Endothelial cell of umbilical vein (primary cell): ENCODE measurements at places on chromosomes 4 and X. TPM values are rescaled to one million over a fixed set of nuclear protein-coding genes. Genes with fewer than 3 reads are reported as not detected.

Gene MAGEA8
- total RNA-seq, result not detected in 2 replicates

Gene ATOH1
- not detected in 2 replicates for total RNA-seq

Gene H2BW2
- total RNA-seq, result not detected in 2 replicates

Gene ARMCX2
- 75.2 and 103 TPM in 2 replicates for total RNA-seq

Gene ATP1B4
- total RNA-seq, result not detected in 2 replicates

GRCh38 chr4:148955564-148956297 lies 513.5 kb upstream of the NR3C2 start:
- no peaks in the 10 kb centered on the region for H3K36me3 ChIP-seq
- no peak overlapping the region for H3K27ac ChIP-seq
- no peaks in the 10 kb centered on the region for H3K27me3 ChIP-seq
- DNase-seq, result no peak
- no peaks in the 10 kb centered on the region for H3K4me1 ChIP-seq

GRCh38 chr4:145452447-145453162 lies 29.0 kb upstream of the SMAD1 start:
- DNase-seq, result peak; percentile 55
- peak overlapping the region; percentile 45 for H3K27ac ChIP-seq
- no peak overlapping the region for H3K4me3 ChIP-seq
- H3K27me3 ChIP-seq, result no peaks in the 10 kb centered on the region
- peaks cover 20% of the 10 kb centered on the region for H3K4me1 ChIP-seq
- H3K36me3 ChIP-seq, result no peaks in the 10 kb centered on the region
